ENCODE measurements at places on chromosomes 2 and 18.

DNA sequence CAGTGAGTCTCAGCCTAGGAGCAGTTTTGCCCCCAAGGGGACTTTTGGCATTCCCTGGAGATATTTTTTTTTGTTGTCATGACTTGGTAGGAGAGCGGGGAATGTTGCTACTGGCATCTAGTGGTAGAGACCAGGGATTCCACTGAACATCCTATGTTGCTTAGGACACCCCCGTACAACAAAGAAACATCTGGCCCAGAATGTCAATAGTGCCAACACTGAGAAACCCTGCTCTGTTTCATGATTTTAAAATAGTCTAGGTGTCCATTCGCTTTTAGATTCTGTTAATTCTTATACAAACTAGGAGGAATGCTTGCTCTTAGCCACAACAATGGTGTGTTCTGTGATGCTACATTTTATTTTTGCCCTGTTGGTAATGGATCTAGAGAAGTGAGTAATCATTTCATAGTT is 225.8 kb upstream of the SIX3 start:
- H3K36me3 ChIP-seq: no peaks in the 10 kb centered on the region
- H3K4me1 ChIP-seq: no peaks in the 10 kb centered on the region
- H3K4me3 ChIP-seq: no peak overlapping the region
- no peak overlapping the region for H3K27ac ChIP-seq

- H3K27ac ChIP-seq: no peak overlapping the region
- peaks cover 34% of the 10 kb centered on the region for H3K4me1 ChIP-seq
- no peaks in the 10 kb centered on the region for H3K36me3 ChIP-seq
- no peak overlapping the region for H3K4me3 ChIP-seq
These were observed 17.1 kb upstream of the IL1R2 start for GRCh38 chr2:101974663-101975062.

- no peak for DNase-seq
- peaks cover 19% of the 10 kb centered on the region for H3K4me1 ChIP-seq
- H3K4me3 ChIP-seq: no peak overlapping the region
- H3K36me3 ChIP-seq: no peaks in the 10 kb centered on the region
- H3K27me3 ChIP-seq: no peaks in the 10 kb centered on the region
- no peak overlapping the region for H3K27ac ChIP-seq
These were observed 30.2 kb downstream of the DIS3L2 start for GRCh38 chr2:231991664-231992063.

DNA sequence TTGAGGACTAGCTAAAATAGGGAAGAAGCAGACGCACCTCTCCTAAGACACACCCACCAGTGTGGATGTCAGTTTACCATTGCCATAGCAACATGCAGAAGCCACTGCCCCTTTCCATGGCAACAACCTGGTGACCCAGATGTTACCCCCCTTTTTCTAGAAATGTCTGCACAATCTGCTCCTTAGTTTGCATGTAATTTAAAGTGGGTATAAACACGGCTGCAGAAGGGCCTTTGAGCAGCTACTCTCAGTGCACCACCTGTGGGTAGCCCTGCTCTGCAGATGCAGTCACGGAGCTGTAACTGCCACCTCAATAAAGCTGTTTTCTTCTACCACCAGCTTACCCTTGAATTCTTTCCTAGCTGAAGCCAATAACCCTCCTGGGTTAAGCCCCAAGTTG is 87.1 kb downstream of the FBXO15 start:
- H3K27me3 ChIP-seq: no peaks in the 10 kb centered on the region
- DNase-seq: no peak
- no peaks in the 10 kb centered on the region for H3K36me3 ChIP-seq

- no peak overlapping the region for H3K27ac ChIP-seq
- peaks cover 11% of the 10 kb centered on the region for H3K27me3 ChIP-seq
- no peak for DNase-seq
- H3K4me1 ChIP-seq: peaks cover 7% of the 10 kb centered on the region
- no peaks in the 10 kb centered on the region for H3K36me3 ChIP-seq
These were observed 8.9 kb downstream of the ADAM23 start for GRCh38 chr2:206452242-206452641.

DNA sequence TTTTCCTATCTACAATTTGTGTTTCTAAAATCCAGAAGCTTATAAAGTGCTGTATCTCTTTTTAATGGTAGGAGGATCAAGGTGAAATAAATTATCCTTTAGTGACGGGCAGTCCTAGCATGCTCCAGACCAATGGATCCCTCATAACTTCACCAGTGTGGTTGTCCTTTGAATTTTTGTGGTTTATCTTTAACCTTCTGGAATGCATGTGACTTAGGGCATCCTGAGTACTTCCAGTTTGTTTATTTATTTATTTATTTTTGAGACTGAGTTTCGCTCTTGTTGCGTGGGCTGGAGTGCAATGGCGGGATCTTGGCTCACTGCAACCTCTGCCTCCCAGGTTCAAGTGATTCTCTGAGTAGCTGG is 40.4 kb downstream of the NUP35 start:
- peaks cover 12% of the 10 kb centered on the region for H3K4me1 ChIP-seq
- H3K27me3 ChIP-seq: no peaks in the 10 kb centered on the region
- H3K36me3 ChIP-seq: peaks cover 66% of the 10 kb centered on the region
- no peak for DNase-seq
- no peak overlapping the region for H3K4me3 ChIP-seq

DNA sequence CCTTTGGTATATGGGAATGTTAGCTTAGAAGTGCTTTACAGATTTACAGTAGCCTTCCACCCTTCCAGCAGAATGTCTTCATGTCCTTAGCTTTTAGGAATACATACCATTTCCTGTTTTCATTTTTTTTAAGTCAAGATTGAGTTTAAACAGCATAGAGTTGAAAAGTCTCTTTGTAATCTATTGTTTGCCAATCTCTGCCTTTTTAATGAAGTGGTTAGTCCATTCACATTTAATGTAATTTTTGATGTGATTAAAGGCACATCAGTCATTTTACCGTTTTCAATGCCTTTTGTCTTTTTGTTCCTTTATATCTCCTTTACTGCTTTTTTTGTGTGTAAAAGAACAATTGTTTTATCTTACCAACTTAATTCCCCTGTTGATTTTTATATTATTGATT is 233.4 kb upstream of the SMIM21 start:
- no peak overlapping the region for H3K27ac ChIP-seq
- H3K4me1 ChIP-seq: no peaks in the 10 kb centered on the region
- H3K27me3 ChIP-seq: no peaks in the 10 kb centered on the region
- no peak overlapping the region for H3K4me3 ChIP-seq
- DNase-seq: no peak

- no peaks in the 10 kb centered on the region for H3K27me3 ChIP-seq
- H3K4me3 ChIP-seq: no peak overlapping the region
- H3K4me1 ChIP-seq: peaks cover 22% of the 10 kb centered on the region
- H3K36me3 ChIP-seq: no peaks in the 10 kb centered on the region
- no peak for DNase-seq
These were observed 31.0 kb upstream of the CAVIN2 start for GRCh38 chr2:191877875-191878274.

DNA sequence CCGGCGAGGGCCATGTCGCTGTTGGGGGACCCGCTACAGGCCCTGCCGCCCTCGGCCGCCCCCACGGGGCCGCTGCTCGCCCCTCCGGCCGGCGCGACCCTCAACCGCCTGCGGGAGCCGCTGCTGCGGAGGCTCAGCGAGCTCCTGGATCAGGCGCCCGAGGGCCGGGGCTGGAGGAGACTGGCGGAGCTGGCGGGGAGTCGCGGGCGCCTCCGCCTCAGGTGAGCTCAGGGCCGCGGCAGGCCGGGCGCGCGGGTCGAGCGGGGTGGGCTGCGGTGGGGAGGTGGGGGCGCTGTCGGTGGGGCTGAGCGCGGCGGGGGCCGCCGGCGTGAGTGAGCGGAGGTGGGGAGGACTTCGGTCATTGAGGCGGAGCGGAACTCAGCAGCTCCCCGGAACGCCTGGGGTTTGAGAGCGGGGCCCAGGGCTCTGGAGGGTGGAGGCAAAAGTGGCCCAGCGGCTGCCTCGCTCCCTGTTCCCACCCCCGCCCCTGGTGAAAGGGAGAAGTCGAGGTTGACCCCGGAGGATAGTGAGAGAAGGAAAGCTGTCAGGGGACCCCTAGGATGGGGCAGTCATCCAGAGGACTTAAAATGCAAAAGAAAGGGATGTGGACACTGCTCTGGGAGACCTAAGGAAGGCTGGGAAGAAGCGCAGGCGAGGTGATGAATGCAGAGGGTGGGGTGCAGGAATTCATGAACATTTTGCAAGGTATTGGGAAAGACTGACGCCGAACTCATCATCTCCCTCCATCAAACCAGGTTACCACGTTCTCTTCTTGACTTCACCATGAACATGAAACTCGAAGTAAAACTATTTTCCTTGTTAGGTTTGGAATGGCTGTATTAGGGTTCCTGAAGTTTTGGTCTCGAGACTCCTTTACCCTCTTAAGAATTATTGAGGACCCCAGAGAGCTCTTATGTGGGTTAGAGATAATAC is 633 bp downstream of the MALT1 start:
- H3K36me3 ChIP-seq: peaks cover 6% of the 10 kb centered on the region
- H3K4me3 ChIP-seq: peak overlapping the region; percentile 97
- no peaks in the 10 kb centered on the region for H3K27me3 ChIP-seq
- peak; percentile 74 for DNase-seq
- peaks cover 55% of the 10 kb centered on the region for H3K4me1 ChIP-seq

DNA sequence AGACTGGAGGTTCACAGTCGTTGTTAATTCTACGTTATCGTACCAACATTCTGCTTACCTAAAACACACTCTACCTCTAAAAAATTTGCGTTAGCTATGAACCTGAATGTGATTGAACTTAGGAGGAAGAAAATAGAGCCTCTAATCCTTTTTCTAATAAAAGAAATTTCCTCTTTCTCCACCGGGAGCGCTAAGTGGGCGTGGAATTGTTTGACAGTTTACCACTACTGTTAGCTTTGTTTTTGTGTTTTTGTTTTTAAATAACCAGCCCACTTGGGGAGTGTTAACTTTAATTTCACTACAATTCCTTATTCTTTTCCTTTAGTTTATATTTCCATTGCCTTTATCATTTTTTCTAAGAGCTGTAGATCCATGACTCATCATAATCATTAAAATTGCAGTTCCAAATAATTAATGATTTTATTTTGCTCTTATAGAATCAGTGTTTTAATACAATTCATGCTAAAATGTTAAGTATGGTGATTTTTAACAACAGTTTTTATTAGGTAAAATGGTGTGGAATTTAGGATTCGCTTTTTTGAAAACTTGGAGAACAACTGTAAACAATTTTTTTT is 55.0 kb upstream of the ITM2C start:
- H3K4me3 ChIP-seq: no peak overlapping the region
- H3K36me3 ChIP-seq: peaks cover 60% of the 10 kb centered on the region
- DNase-seq: peak; percentile 9
- peak overlapping the region; percentile 23 for H3K27ac ChIP-seq
- no peaks in the 10 kb centered on the region for H3K27me3 ChIP-seq

DNA sequence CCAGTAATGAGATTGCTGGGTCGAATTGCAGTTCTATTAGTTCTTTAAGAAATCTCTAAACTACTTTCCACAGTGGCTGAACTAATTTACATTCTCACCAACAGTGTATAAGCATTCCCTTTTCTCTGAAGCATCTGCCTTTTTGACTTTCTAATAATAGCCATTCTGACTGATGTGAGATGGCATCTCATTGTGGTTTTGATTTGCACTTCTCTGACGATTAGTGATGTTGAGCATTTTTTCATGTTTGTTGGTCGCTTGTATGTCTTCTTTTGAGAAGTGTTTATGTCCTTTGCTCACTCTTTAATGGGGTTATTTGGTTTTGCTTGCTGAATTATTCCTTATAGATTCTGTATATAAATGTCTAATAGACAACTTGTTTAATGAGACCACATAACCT is 69.6 kb upstream of the UGP2 start:
- no peak overlapping the region for H3K27ac ChIP-seq
- H3K4me1 ChIP-seq: no peaks in the 10 kb centered on the region
- no peaks in the 10 kb centered on the region for H3K36me3 ChIP-seq
- no peaks in the 10 kb centered on the region for H3K27me3 ChIP-seq
- DNase-seq: no peak
- no peak overlapping the region for H3K4me3 ChIP-seq

All from MCF 10A (cell line).